ENCODE measurements at places on chromosomes 5 and 9.

GRCh38 chr9:87433853-87434252 is 63.8 kb upstream of the DAPK1 start:
- no peak for DNase-seq

- no peak for DNase-seq
Observed at GRCh38 chr5:108730617-108731340, 16.9 kb upstream of the FER start.

DNA sequence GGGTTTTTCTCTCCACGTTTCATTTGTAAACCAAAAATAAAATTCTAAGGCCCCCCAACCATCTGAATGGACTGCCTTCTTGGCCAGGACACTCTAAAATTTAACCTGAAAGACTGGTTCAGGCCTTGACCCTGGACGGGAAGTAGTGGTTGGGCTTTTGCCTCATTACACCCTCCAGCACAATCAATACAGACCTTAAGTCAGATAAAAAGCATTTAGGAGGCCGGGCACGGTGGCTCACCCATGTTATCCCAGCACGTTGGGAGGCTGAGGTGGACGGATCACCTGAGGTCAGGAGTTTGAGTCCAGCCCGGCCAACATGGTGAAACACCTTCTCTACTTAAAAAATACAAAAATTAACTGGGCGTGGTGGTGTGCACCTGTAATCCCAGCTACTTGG is 91.6 kb upstream of the PPP1R26 start:
- no peak for DNase-seq

GRCh38 chr5:118405650-118406061 is 582.7 kb downstream of the DTWD2 start:
- no peak for DNase-seq

DNA sequence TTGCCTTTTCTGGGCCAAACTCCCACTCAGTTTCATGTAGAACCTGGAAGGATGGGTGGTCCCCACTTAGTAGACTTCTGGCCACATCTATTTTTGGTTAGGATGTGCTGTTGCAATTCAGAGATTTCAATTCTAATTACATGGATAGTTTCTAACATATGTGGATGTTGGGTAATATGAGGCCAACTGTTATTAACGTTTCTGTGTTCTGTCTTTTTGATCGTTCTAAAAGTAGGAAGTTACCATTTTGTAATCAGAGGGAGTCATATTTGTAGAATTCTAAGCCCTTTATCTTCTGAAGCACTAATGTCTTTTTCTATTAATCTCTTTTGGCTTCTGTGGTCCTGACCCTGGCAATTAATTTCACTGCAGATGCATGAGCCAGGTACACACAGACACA is 141.6 kb upstream of the SPEF2 start:
- no peak for DNase-seq

DNA sequence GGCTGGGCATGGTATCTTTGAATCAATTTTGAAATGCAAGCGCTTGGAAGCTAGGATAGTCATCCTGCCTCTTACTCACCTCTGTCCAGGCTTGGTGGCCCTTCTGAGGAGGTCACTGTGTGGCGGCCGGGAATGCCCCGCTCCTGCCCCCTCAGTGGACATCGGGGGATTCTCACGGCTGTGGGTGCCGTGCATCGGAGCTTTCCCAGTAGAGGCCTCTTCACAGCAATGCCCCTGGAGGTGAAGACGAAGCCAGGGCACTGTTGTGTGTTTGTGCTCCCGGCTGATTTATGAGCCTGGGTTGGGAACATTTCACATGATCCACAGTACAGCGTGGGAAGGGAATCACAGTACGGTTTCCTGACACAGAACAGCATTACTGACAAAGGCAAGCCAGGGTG is 147.5 kb downstream of the NXNL2 start:
- no peak for DNase-seq

GRCh38 chr5:501105-501830 is 23.0 kb downstream of the SLC9A3 start:
- DNase-seq, result no peak
